ENCODE measurements at places on chromosomes 5 and 9. TPM values are rescaled to one million over a fixed set of nuclear protein-coding genes. Genes with fewer than 3 reads are reported as not detected.

The ENTPD2 gene
- not detected for total RNA-seq

The SNX2 gene
- total RNA-seq = 47.8 TPM

The OTP gene
- total RNA-seq = not detected

The DOK3 gene
- 3.4 TPM for total RNA-seq

The KLF9 gene
- 8.7 TPM for total RNA-seq

The MARCOL gene
- not detected for total RNA-seq

The FOXD1 gene
- 45.7 TPM for total RNA-seq

The SPATA31C1 gene
- not detected for total RNA-seq

DNA sequence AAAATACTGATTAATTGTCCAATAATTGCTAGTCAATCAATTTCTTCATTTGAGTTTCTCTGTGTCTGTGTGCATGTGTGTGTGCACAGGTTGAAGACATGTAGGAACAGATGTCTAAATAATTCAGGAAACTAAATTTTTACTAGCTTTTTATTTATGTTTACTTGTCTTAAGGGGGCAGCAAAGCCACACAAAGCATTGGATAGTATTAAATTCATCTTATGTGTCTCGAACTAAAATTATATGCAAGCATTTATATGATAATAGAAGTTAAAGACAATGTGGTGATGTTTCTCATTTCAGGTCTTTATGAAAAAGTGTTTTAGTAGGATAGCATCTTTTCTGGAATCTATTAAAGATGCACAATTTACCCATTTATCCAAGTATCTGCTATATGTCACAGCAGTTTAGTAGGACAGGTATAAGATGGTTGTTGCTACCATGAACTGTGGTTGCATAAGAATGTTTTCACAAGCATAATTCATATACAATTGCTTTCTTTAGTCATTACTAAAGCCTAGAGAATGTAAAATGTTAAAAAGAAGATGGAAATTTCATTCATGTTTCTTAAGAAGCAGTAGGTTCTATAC is 784.6 kb upstream of the NUDT12 start:
- DNase-seq = no peak

- DNase-seq = no peak
Observed at GRCh38 chr9:23682891-23683431, 143.1 kb downstream of the ELAVL2 start.

DNA sequence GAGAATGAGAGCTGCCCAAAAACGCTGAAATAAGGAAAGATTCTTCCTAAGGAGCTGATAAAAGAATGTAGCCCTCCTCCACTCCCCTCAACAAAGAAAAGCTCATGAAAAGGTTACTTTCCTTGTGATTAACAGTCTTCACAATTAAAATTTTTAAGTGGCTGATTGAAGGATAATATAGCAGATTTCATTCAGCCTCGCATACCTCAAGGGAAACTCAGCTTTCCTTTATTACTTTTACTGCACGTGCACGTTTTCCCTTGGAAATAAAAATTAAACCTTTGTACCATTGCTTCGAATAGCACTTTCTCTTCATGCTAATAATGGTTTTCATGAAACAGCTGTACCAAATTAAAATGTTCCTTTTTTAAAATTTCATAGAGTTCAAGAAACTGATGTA is 234.0 kb upstream of the GRAMD2B start:
- no peak for DNase-seq

DNA sequence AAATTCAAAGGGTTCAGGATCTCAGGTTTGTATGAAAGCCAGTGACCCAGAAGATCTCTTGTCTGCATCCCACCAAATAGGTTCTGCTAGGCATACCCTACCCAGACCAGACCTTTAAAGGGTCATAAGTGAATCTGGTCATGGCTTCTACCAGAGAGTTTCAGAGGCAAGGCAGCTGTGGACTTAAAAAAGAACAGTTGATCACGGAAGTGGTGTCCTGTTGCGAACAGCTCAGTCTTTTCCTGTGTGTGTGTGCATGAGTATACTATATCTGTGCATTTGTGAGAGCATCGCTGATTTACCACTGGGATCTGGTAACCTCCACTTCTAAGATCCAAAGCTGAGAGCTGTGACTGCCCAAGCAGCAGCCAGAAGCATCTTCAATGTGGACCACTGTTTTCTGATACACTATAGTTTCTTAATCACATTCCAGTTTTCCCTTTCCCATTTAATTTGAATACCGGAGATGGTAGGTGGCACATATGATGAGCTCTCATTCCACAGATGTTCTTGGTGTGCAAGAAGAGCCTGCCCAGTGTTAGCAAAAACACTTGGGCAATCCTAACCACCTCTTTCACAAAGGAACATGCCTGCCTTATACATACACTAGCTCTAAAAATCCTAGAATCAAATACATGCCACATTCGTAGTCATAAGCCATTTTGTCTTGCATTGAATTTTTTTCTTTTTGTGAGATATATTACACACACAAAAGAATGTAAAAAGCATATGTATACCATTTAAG is 36.2 kb upstream of the OR2S2 start:
- DNase-seq = no peak

GRCh38 chr5:157944938-157945337 is 86.0 kb upstream of the CLINT1 start:
- DNase-seq = no peak

- DNase-seq = no peak
Observed at GRCh38 chr9:135963338-135963737, 2.2 kb upstream of the UBAC1 start.

- no peak for DNase-seq
Observed at GRCh38 chr5:166713295-166713694, 1578.2 kb upstream of the WWC1 start.

DNA sequence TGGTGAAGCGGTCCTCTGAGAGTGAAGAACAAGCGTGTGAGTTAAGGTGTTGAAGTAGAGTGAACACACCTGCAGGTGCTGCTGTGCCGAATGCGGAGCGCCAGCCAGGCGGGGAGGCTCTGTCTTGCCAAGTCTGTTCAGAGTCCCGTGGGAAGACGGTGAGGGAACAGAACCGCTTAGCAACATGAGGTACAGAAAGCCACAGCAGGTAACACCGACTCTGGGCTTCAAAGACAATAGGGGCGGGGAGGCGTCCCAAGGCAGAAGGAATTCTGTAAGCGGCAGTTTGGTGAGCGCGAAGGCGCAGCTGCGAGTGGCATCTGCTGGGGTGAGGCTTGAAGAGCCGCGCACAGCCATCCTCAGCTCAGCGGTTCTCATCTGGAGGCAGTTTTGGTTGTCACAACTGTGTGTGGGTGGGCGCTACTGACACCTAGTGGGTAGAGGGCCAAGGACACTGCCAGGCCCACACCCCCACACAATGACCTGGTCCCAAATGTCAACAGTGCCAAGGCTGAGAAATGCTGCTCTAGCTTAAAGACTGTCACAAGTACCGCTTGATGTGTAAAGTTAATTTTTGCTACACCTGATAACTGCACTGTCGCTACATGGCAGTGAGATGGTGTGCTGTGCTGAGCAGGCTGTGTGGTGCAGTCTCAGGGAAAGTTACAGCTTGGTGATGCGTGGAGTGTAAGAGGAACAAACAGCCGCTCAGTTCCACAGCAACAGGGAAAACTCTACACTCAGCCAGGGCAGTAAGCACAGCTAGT is 67.4 kb upstream of the TBC1D9B start:
- DNase-seq = no peak

GRCh38 chr5:152140347-152140746 is 215.7 kb upstream of the GLRA1 start:
- no peak for DNase-seq

- peak; percentile 96 for DNase-seq
Observed at GRCh38 chr5:54329731-54330709, 19.6 kb upstream of the ARL15 start.

DNA sequence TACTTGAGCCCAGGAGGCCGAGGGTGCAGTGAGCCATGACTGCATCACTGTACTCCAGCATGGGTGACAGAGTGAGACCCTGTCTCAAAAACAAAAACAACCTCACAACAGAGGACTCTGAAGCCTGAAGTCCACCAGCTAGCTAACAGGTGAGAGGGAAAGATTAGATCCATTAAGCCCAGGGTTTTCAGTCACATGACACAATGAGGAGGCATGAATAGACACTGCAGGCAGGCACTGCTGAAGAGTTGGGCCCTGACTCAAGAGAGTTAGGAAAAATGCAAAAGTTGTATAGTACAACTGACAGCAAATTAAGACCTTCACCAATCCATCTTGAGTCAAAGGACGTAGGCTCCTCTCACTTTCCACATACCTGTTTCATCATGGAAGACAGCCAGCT is 64.9 kb downstream of the IARS1 start:
- no peak for DNase-seq

DNA sequence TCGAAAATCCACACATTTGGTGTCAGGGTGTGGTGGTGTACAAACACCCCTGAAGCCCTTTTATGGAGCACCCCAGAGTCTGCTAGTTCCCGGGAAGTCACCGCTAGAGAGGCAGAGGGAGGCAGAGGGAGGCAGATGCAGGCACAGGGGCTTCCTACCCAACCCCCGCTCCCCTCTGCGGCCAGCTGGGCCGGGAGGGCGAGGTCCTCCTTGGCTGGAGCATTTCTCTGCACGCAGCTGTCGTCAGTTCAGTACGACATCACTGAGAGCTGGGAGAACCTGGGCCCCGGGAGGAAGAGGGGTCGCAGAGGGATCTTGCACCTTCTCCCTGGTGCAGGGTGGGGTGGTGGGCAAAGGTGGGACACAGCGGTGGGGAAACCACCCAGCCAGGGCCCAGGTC is 15.8 kb upstream of the UBAC1 start:
- no peak for DNase-seq

GRCh38 chr9:118558026-118558425 is 811.2 kb downstream of the BRINP1 start:
- DNase-seq = peak; percentile 17

DNA sequence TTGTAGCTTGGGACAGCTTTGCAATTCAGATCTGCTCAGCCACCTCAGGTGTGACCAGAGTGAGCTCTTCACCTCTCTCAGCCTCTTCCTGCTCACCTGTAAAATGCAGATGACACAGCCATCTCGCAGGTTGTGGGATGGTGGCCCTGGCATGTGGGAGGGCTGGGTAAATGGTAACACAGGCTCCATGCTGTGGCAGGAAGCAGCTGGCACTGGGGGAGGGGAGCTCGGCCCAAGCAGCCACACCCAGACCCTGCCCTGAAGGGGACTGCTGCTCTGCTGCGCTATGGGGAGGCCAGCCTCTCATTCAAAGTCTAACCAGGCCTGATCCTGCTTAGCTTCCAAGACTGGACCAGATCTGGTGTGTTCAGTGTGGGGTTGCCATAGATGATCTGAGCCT is 24.1 kb downstream of the PHF2 start:
- no peak for DNase-seq

DNA sequence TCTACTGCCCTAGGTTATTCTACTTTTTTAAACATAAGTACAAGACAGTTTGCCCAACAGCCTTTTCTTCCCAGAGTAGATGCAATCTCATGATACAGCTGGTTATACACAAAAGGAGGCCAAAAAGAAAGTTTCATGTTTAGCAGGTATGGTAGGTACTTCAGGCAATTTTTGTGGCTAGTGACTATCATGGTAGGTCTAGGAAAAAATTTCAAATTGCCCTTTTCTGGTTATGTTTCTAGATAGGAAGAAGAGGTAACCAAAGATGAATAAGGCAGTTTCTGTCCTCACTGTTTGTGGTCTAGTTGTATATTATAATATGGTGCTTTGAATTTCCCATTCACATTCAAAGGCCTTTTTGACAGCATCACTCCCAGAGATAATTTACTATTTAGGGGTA is 19.7 kb downstream of the MEGF9 start:
- DNase-seq = no peak

GRCh38 chr9:74496819-74497747 is at the start of gene RORB:
TSS of gene RORB (plus strand) at chr9:74497335. CDS start at chr9:74497977, 642 bp downstream.
- no peak for DNase-seq

- DNase-seq = no peak
Observed at GRCh38 chr5:55188656-55189540, 15.9 kb upstream of the CDC20B start.

DNA sequence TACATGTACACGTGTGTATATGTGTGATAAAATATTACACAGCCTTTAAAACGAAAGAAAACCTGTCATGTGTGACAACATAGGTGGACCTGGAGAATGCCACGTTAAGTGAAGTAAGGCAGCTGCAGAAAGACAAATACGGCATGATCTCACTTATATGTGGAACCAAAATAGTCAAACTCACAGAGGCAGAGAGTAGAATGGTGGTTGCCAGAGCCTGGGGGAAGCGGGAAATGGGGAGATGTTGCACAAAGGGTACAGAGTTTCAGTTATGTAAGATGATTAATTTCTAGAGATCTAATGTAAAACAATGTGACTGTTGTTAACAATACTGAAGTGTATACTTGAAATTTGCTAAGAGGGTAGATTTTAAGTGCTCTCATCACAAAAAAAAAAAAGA is 34.8 kb downstream of the ADAMTS12 start:
- DNase-seq = no peak

DNA sequence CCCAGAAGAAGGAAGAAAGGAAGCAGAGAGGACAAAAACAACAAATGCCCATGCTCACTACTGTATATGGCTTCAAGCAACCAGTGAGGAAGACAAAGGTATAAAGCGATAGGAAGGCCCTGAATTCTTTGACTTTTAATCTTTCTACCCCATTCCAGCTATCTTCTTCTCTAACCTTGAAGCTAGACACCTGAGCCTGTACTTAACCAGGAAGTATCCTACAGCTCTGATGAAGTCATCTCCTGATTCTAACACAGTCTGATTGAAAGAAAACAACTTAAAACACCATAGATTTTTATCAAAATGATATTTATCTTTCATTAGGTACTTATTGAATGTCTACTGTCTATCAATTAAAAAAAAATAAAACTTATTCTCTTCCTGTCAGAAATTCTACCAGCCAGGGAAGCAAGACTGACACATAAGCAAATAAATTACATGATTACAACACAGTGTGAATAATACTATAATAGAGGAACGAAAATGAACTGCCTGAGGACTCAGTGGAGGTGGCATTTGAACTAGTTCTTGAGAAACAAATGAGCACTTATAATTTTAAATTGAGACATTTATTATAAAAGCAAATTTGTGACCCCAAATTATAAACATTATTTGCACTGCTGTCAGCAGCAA is 123.3 kb upstream of the ELL2 start:
- no peak for DNase-seq

DNA sequence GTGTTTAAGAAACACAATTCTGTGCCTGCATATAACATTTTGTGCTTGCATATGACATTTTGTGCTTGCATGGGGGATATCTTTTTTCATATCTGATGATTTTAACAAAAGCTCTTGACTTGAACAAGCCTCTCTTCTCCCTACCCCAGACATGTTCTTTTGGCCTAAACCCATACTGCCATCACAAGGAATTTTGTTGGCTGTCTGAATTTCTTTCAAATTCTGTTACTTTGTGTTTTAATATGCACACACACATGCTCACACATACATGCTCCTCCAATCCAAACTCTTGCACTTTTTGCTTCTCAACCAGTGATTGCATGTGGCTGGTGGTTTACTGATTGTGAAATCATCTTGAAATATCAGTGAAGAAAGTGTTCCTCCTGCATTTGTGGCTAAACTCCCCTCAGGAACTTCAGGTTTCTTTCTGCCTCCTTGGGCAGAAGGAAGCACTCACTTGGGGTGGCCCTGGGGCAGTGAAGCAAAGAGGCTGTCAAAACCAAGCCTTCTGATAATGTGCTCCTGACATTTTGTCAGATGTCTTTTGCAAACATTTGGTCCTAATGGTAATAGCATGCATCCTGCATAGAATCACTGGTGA is 377.2 kb upstream of the KLF4 start:
- no peak for DNase-seq

- DNase-seq = no peak
Observed at GRCh38 chr5:148831590-148832565, 5.5 kb downstream of the ADRB2 start.

GRCh38 chr5:80655231-80655774 is 520 bp upstream of the DHFR start:
- no peak for DNase-seq

- no peak for DNase-seq
Observed at GRCh38 chr9:82598241-82599039, 464.5 kb downstream of the RASEF start.

Measured in HFFc6 (cell line).